ENCODE measurements at places on chromosomes 5 and 9.
A peak's percentile ranks its signal among the peaks of the same experiment; 100 is the strongest.

GRCh38 chr5:151293624-151294023, 9.9 kb downstream of the SLC36A3 start:
- no peak for DNase-seq

GRCh38 chr9:77384406-77384805, 207.1 kb downstream of the VPS13A start:
- DNase-seq: no peak

DNA sequence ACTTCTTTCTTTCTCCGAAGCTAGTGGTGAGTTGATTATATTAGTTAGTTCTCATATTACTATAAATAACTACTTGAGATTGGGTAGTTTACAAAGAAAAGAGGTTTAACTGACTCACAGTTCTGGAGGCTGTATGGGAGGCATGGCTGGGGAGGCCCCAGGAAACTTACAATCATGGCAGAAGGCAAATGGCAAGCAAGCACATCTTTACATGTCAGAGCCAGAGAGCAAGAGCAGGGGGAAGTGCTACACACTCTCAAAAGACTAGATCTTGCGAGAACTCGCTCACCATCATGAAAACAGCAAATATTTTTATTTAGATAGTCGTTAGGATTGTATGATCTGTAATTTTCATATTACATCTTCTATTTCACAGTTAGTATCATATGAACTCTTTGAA, 711.2 kb downstream of the PTPRD start:
- no peak for DNase-seq

DNA sequence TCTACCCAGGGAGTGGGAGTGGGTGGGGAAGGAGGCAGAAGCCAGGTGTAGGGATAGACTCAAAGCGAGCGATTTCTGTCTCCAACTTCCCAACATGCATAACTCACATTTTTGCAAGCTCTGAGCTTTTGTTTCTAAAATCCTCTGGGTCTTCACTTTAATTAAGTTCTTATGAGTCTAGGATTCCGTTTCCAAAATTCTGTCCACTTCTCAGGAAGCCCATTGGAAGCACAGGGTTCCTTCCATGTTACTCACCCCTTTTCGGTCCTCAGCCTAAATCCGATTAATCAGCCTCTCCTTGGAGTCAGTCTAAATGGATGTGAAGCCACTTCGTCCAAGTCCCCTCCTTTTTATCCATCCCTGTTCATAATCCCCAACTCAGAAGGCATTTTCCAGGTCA, 1.4 kb downstream of the GPX3 start:
- DNase-seq: no peak

- no peak for DNase-seq
These were observed 226.6 kb downstream of the MEF2C start for GRCh38 chr5:88656221-88656950.

GRCh38 chr9:19828576-19829109, 39.8 kb upstream of the SLC24A2 start:
- no peak for DNase-seq

DNA sequence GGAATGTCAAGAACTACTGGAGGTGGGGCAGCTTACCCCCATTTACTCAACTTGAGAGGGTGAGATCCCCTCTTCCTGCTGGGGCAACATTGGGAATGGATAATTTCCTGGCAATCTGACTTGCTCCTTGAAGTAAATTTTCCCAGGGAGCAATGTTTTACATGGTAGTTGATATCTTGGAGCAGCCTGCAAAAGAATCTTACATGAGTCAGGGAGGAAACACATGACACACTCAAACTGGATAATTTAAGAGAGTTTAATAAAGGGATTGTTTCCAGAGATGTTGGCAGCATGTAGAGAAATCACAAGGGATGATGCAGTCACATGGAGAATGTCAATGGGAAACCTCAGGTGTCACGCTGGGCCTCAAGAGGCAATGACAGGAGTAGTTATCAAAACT, 212.5 kb downstream of the GAS1 start:
- no peak for DNase-seq

DNA sequence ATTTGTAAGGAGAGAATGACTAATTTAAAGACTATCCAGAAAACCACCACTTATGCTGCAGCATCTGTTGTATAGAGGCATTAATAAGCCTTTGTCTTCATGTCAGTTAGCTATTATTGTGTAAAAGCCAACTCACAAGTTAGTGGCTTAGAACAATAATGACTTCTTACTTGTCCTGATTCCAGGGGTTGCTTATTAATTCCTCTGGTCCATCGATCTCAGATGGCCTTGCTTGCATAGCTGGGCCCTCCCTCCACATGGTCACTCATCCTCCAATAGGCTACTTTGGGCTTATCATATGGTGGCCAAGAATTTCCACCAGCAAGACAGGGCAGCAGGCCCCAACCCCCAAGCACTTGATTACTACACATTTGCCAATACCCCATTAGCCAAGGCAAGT, 44.5 kb upstream of the STK32A start:
- DNase-seq: no peak

DNA sequence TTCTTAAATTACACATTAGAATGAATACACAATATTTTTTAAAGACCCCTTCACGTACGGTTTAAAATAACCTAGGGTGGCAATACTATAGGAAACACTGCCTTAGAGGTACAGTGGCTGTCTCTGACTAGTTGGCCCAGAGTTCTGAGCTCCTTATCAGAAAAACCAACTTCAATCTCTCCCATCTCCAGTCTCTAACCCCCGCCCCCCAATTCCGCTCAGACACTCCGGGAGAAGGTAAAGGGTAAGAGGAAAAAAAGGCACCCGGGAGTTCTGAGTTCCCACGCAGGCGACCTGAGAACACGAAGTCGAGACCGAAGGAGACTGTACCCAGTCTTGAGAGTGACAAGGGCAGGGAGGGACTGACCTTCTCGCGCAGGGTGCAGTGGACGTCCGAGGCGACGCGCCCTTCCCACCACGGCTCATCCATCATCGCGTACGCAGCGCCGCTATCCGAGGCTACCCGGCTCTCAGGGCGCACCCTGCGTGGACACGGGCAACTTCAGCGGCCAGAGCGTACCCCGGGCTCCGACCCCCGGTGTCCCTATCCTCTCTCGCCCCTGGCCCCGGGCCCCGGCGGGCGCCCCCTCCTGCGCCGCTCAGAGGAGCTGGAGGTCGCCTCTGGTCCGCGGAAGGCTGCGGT, 752 bp downstream of the CCNJL start:
- peak; percentile 56 for DNase-seq

- DNase-seq: no peak
These were observed 62.5 kb upstream of the C5orf46 start for GRCh38 chr5:147968855-147969254.

DNA sequence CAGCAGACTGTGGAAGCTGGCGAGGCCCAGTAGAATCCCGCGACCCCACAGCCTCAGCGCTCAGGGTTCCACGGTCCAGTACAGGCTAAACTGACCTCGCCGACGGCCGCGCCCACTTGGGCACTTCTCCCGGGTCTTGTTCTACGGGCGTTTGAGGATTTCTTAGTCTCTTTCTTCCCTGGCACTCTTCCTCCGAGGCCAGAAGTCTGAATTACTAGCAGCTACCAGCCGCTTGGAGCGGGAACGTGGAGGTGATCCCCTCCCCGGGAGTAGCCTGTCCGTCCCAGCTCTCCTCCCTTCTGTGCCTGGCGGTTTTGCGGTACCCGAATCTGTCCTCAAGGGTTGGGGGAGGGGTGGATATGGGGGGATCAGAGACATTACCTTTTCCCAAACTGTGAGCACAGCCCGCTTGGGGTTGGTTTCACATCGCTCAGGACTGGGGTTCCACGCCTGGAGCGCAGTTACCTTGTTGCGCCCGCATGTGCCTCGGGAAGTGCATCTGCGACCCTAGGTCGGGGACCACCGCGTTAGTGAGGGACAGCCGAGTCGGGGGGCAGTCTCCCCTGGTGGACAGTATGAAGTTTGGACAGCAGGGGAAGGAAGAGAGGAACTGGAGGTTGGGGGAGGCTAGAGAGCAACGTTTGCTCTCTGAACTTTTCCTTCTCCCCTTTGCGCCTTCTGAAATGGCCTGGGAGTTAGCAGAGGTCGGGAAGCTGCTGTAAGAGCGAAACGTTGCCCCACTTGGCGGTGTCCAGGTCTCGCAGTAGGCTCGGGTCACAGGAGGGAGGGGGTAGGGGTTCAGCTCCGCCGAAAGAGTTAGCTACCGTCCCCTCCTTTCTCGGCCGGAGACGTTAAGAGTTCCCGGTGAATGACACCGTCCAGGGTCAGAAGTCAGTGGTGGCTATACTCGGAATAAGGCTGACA, 190.8 kb downstream of the MEF2C start:
- no peak for DNase-seq

GRCh38 chr5:137407090-137407489, 92.0 kb downstream of the SPOCK1 start:
- DNase-seq: no peak

DNA sequence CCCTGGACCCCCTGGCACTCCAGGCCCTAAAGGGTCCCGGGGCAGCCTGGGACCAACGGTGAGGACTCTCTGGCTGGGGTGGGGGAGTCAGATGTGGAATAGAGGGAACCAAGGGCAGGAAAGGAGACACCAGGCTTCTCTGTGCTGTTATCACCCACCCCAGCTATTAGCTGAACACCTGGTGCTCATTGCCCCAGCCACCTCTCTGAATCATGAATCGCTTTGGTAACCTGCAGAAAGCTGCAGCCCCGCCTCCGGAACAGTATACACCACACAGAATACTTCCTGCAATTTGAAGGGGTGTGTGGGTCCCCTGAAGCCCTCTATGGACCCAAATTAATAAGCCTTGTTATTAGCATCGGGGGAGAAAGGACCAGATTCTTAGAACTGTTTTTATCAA, 40.4 kb upstream of the ORM1 start:
- no peak for DNase-seq

- DNase-seq: peak; percentile 75
These were observed 878 bp downstream of the HIGD2A start for GRCh38 chr5:176389135-176390123.

GRCh38 chr9:134793288-134794188, 87.1 kb upstream of the FCN2 start:
- DNase-seq: no peak

DNA sequence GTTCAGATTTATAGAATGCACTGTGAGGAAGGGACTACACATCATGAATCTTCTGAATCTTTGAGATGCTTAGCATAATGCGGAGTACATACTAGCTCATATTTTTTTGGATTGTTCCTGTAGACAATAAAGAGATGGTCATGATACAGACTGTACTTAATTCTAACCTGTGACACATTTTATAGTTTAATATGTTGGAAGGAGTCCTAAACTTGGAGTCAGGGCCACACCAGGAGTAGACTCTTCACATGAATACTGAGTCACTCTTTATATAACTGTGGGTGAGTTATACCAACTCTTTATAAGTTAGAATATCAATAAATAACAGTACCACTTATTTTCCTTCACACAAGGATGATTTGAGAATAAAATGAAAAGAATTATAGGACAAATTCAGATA, 16.9 kb downstream of the C9orf85 start:
- DNase-seq: no peak

GRCh38 chr5:132681983-132682382, 8.2 kb downstream of the IL4 start:
- no peak for DNase-seq

DNA sequence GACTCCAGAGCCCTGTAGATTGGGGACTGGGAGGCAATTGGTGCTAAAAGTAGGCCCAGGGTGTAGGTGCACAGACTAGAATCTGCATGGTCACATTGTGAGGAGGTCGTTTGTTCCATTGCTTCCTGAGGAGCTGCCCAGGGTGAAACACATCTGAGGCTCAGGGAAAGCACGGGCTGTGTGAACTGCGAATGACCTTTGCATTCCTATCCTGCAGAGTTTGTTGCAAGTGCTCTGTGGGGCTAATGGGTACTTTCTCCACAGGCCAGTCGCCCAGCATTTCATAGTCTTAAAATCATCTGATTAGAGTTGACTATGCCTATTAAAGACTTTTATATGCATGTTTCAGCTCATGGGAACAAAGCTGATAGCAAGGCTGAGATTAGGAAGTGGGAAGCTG, 14.4 kb upstream of the SLC46A2 start:
- DNase-seq: no peak

- DNase-seq: no peak
These were observed 727 bp upstream of the DNAJA1 start for GRCh38 chr9:33024126-33024965.

DNA sequence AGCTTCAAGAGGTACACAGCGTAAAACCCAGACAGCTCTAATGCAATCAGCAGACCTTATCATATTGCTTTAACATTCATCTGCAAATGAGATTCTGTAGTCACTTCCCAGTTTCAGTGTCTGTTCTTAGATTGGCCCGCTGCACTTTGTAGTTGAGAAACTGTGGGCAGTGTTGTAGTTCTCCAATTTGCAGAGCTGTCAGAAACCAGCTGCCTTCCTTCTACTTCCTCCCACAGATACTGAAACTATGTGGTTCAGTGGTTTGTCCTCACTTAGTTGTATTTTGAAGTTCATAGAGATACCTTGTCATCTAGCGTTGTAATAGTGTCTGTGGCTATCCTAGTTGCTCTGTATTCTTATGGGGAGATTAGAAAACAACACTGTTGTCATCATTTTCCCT, 39.6 kb upstream of the TRIM36 start:
- no peak for DNase-seq

GRCh38 chr5:73780302-73781080, 154.5 kb downstream of the ARHGEF28 start:
- peak; percentile 29 for DNase-seq

DNA sequence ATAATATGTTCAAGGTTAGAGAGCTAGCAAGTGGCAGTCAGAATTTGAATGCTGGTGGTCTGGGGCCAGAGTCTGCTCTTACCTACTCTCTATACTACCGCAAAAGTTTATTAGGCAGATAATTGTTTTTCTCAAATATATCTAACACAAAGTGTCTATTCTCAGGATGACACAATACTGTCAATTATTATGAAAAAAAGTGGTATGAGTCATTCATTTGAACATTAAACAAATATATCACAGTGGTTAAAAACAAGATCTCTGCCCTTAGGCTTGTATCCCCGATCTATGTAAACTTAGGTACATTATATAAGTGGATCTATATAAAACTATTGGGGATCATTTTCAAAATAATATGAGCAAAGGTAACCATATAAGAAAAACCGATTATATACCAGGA, 354.9 kb downstream of the CETN3 start:
- DNase-seq: no peak

GRCh38 chr9:114775981-114776380, 29.9 kb downstream of the TNFSF15 start:
- DNase-seq: no peak

DNA sequence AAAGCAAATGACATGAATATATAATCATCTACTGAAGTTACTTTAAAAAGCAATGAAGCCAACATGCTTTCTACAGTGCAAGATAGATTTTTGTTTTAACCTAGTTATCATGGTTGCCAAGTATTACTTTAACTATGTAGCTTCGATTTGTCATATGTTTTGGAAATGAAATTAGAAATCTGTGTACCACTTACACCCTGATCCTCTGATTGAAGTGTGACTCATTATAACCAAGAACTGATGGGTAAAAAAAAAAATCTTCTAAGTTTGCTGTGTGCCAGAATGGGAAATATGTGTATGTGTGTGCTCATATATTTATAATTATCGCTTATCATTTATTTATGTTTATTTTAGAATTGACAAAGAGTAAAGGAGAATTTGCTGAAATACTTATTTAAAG, 9.1 kb upstream of the CDC42SE2 start:
- DNase-seq: no peak

GRCh38 chr5:60577116-60577515, 122.8 kb downstream of the DEPDC1B start:
- DNase-seq: no peak

- DNase-seq: no peak
These were observed 193.9 kb downstream of the RORB start for GRCh38 chr9:74691058-74691457.
